CD4-positive, alpha-beta memory T cell (primary cell): ENCODE measurements at places on chromosomes 6 and 20.
A peak's percentile ranks its signal among the peaks of the same experiment; 100 is the strongest.

GRCh38 chr6:148765898-148766808, 19.3 kb downstream of the UST start:
- no peak for DNase-seq

GRCh38 chr6:111503660-111504059, 20.6 kb upstream of the REV3L start:
- no peak for DNase-seq

DNA sequence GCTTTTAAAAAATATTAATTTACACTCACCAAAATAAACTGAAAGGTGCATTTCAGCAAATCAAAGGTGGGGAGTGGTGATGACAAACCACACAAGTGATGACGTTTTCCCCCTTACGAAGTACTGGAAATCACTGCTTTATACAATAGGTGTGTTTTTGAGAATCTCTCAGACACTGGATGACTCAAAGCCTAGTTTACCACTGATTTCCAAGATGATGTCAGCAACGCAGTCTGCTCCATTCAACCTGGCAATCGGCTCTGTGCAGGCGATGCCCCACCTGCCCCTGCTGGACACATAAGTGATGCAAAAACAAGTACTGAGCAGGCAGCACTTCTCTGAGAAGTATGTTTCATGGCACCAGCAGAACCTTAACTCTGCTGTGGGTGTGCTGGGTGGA, 114.4 kb downstream of the SOD2 start:
- no peak for DNase-seq

DNA sequence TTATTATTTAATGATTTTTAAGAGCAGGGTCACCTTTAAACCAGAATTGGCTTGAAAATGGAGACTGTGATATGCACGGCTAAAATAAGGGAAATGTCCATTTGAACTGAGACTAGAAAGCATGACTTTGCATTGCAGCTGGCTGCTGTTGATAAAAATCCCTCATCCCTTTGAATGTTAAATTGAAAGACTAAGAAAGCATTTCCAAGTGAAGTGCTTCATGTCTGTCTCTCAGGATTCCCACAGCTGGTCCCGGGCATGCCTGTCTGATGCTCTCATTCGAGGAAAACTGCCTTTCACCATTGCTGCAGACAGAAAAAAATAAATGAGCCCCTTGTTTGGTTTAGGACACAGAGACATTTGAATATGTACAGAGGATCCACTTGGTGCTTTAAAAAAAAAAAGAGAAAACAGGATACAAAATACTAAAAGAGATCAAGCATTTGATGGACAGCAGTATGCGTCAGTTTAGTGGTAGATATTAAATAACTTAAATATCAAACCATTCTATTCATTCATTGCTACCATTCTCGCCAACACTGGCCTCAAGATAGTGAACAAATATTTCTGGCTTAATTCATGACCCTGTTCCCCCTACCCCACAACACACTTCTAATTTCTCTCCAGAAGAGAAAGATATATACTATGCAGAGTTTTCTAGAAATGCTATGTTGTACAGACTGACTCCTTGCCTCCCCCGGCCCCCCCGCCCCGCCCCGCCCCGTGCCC, 55.0 kb downstream of the TBC1D7 start:
- no peak for DNase-seq

DNA sequence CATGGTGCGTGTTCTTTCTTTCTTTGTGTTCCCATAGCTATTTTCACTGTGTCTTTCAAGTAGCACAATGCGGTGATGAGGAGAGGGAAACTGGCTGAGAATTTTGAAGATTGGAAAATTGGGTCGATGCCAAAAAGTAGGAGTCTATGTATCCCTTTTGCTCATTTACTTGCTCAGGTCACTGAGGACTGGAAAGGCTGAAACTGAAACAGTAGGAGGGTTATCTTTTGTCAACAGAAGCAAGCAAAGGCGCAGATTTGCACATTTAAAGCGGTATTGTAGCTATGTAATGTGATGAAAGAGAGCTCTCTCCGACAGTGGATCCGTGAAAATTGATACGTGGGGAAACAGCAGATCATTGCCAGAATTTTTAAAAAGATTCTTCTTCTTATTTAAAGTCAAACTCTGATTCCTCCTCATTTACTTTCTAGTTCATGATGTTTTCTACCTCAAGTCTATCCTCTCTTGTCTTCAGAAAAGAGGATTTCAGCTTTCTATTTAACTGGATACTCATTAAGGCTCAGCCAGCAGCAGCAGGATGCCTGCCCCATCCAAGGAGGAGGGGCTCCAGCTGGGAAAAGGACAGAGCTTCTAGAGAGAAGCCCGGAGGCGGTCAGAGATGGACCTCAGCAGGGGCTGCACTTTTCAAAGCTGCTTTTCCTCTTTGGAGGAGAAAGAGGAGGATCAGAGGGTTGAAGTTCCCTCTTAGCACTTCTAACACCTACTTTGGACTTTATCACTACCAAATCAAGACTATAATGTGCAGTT, 15.9 kb upstream of the FYN start:
- no peak for DNase-seq

GRCh38 chr6:34298941-34299340, 50.1 kb upstream of the SMIM29 start:
- no peak for DNase-seq

GRCh38 chr6:75546381-75546780, 52.8 kb upstream of the FILIP1 start:
- no peak for DNase-seq

DNA sequence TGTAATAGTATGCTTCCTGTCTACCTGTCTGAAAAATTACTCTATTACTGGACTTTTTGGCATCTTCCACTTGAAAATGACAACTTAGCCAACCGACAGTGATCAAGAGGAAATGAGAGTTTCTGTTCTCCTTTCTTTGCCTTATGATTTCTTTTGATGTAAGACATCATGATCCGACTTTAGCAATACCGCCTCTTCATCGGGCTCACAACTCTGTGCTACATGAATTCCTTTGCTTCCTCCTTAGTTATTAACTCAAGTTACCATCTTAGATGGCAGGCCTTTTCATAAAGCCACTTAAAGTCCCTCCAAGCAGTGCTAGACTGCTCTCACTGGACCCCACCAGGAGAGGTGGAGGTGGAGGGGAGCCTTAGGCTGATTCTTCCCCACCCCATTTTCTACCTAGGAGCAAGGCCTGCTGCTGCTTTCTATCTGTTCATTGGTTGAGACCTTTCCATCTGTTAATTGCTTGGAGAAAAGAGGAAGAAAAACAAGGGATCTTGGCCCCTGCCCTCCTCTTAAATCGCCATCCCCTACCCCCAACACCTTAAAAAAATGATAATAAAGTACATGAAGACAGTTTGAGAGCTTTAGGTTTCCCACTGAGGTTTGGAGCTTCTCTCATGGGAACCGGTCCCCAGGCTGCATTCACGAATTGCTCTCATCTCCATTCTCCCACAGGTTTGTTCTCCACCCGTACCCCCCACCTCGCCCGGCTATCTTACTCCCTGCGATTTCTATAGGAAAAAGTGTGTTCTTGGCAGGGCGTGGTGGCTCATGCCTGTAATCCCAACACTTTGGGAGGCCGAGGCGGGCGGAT, 21.6 kb upstream of the MCM3 start:
- DNase-seq = no peak

DNA sequence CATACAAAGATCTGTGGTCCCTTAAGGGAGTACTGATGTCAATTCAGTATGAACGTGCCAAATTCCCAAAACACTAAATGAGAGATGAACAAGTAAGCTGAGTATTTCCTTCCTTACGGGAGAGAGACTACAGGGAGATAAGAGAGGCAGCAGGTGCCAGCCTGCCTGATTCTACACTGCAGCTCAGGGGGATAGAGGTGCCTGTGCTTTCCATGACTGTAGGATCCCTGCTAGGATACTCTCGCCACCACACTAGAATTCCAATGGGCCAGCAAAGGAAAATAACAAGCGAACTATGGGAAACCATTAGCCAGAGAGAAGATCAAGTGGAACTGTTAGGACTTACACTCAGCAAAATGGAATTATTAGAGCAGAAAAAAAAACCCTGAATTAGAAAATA, 198.5 kb upstream of the BTBD3 start:
- no peak for DNase-seq

GRCh38 chr6:55841341-55841740, 34.0 kb downstream of the BMP5 start:
- DNase-seq = no peak

DNA sequence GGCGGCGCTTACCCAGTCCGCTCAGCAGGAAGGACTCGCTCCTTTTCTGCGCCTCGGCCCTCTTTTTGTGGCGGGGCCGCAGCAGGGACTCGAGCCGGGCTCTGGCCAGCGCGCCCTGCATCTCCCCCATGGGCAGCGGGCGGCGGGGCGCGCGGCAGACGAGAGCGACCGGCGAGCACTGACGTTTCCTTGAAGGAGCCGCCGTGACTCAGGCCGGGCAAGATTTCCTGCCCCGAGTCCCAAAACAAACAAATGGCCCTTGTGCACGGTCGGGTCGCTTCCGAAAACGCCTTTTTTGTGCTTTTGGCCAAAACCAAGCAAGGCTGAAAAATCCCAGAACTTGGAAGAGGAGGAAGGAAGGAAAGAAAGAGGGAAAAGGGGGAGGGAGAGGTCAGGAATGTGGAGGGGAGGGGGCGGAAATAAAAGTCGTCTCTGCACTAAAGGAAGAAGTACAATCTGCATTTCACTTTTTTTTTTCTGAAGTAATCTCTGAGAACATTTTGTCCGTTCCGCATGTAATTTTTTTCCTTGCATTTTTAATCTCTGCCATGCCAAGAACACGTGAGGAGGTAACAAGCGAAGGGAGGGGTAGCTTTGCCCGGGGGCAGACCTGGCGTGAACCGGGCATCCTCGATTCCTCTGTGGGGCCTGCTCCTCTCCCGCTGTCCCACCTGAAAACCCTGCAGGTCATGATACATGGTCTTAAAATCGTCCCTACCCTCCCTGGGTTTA, 123.3 kb upstream of the SLC2A12 start:
- DNase-seq = peak; percentile 52

DNA sequence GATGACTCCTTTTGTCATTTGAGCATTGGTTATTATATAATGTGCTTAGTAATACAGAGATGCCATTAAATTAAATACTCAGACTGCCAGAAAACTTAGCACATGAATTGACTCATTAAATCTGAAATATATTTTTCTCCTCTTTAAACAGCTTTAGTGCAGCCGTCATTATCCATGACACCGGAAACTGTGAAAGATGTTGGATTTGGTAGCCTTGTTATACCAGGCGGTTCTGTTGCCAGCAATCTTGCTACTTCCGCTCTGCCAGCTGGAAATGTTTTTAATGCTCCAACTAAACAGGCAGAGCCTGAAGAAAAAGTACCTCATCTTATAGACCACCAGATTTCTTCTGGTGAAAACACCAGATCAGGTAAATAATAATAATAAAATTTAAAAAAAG, 97.6 kb downstream of the SCAF8 start:
- DNase-seq = no peak

DNA sequence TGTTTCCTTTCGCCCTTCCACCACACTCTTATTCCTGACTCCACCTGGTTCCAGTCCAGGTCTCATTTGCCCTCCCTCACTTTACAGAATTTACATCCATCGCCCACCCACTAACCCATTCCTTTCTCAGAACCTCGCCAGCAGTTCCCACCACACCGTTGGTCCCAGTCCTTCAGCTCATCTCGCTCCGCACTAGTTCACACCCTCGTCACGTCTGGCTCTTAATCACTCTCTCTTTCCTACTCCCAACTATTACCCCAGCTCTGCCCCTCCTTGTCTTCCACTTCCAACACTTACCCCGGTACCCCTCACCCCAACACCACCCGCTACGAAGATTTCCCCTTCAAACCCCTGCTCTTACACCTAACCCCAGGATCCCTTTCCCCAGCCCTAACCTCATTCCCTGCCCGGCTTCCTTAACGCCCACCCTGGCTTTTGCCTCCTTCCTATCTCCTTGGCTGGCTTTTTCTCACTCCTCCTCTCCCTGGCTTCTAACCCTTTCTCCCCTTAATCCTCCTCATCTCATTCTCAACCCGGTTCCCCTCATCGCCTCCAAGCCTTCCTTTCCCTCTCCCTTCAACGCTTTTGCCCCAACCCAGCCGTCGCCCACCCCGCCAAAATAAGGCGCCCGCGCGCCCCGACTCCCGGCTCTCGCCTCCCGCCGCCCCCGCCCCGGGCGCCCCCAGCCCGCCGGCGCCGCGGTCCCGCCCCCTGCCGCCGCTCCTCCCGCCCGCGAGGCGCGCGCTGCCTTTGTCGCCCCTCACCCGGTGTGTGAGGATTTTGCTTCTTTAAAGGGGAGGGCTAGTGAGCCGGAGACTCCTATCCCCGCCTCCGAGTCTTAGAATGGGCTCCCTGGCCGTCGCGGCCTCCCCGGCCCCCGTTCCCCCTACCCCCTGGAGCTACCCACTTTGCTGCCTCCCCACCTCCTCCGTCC, 542 bp downstream of the USP49 start:
- peak; percentile 6 for DNase-seq

GRCh38 chr6:111552241-111552744, 53.4 kb downstream of the TRAF3IP2 start:
- no peak for DNase-seq

- DNase-seq = no peak
These were observed 20.4 kb downstream of the BMP7 start for GRCh38 chr20:57245997-57246396.

DNA sequence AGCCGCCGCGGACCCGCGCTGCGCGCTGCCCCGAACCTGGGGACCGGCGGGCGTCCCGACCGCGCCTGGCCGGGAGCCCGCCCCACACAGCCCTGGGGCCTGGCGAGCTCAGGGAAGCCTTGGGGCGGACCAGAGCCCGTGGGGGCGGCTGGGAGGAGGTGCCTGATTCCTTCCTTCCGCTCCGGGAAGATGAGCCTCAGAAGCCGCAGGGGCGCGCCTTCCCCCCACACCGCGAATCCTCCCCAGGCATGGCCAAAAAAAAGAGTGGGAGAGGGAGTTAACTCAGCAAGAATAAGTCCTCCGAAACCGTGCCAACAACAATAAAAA, at the start of gene CBLN4:
Gene CBLN4 (minus strand): TSS at position 131 of the 327 bp plus-strand sequence. CDS start 1,348 bp downstream, outside the sequence.
- DNase-seq = no peak

DNA sequence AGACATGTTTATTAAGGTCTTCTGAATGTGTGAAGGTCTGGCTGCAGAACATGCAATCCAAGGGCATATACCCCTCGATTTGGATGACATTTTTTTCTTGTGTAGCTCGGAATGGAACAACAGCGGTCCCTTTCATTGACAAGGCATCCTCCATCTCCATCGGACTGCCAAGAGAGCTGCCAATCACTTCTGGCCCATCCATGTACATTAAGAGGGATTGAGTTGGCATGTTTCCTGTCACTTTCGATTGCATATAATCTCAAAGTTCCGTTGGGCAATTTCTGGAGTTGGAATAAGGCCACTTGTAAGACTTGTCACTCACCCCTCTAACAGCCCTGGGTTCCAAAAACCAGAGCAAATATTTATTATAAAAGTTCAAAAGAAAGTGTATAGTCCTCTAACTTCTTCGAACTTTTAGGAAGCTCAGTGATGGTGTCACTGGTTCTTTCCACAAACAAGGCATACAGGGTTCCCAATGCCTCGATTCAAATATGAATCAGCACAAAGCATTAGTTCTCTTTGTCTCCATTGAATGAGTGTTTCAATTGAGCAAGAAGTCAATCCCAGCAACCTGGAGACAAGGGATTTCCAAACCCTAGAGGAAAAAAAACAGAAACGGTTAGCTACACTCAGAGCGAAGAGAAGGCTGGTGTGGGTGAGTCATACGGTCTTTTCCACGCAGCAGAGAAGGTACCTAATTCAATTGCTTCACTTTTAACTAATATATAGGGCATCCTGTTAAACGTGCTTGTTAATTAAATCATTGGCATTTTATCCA, 10.9 kb downstream of the ZNF217 start:
- DNase-seq = peak; percentile 44
